Lung (tissue), 17 donors: ENCODE measurements at places on chromosomes 12 and 14. TPM values are rescaled to one million over a fixed set of nuclear protein-coding genes. Genes with fewer than 3 reads are reported as not detected.

GRCh38 chr14:103688906-103689902, 26.0 kb downstream of the XRCC3 start:
- DNase-seq = peak; percentile 75

DNA sequence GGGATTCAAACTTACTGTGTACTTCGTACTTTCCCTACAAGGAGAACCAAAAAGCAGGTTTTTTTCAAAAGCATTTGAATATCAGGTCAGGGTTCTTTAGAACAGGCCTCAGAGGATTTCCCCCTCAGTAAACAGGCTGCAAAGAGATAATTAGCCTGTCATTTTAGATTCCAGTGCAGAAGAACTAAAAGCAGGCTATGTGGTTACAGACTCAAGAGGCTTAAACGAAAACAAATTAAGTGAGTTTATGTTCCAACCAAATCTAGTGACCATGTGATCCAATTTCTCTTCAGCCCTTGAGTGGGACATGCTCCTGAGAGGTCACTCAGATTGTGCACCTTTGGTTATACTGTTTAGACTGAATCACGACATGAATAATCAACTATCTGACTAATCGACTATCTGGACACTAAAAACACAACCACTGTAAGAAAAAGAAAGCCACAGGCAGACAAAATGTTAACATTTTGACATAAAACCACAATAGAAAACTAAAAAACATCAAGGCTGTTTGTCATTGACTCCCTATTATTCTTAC, 4.5 kb downstream of the TMED8 start:
- DNase-seq = no peak

The CYP46A1 gene
- 2.5 TPM for total RNA-seq

The EPYC gene
- not detected for total RNA-seq

GRCh38 chr12:76820888-76821482, 57.1 kb downstream of the ZDHHC17 start:
- DNase-seq = peak; percentile 33

The SLC25A47 gene
- 0.12 TPM for total RNA-seq
